NCI-H2029 (cell line): ENCODE measurements at places on chromosomes 3 and 15.
A peak's percentile ranks its signal among the peaks of the same experiment; 100 is the strongest.

DNA sequence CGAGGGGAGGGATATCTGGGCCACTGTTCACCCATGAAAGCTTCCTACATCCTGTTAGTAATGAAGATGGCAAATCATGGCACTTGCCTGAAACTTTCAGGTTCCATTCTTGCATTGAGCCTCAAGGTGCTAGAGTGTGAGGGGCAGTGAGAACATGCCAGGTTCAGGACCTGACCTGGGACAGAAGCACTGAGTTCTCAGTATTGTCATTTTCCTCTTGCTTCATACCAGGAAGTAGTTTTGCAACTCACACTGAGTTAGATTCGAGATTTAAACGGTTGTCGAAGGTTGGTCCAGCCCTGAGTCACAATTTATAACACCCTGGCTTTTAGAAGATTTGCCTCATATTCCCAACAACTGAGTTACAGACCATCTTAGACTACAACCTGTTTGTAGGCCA, 11.8 kb upstream of the MEIS2 start:
- no peak for DNase-seq

- DNase-seq: no peak
Measured at GRCh38 chr3:188749010-188749617, 422.7 kb upstream of the TPRG1 start.

GRCh38 chr3:37855363-37855970, 6.2 kb upstream of the CTDSPL start:
- peak; percentile 53 for DNase-seq

- DNase-seq: no peak
Measured at GRCh38 chr15:63301088-63301487, 23.7 kb downstream of the APH1B start.

GRCh38 chr3:146200461-146201220, 39.7 kb upstream of the PLOD2 start:
- no peak for DNase-seq

- no peak for DNase-seq
Measured at GRCh38 chr3:46549408-46549904, 16.6 kb downstream of the LRRC2 start.

GRCh38 chr3:102936511-102937045, 501.8 kb downstream of the ZPLD1 start:
- DNase-seq: no peak

- DNase-seq: no peak
Measured at GRCh38 chr3:48012659-48013058, 3.6 kb downstream of the MAP4 start.

DNA sequence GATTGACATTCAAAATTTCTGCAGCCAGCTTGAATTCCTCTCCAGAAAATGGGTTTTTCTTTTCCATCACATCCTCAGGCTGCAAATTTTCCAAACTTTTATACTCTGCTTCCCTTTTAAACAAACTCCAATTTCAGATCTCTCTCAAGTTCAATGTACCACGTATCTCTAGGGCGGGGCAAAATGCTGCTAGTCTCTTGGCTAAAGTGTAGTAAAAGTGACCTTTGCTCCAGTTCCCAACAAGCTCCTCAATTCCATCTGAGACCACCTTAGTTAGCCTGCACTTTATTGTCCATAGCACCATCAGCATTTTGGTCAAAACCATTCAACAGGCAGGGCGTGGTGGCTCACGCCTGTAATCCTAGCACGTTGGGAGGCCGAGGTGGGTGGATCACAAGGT, 46.7 kb downstream of the NIPA2 start:
- no peak for DNase-seq

DNA sequence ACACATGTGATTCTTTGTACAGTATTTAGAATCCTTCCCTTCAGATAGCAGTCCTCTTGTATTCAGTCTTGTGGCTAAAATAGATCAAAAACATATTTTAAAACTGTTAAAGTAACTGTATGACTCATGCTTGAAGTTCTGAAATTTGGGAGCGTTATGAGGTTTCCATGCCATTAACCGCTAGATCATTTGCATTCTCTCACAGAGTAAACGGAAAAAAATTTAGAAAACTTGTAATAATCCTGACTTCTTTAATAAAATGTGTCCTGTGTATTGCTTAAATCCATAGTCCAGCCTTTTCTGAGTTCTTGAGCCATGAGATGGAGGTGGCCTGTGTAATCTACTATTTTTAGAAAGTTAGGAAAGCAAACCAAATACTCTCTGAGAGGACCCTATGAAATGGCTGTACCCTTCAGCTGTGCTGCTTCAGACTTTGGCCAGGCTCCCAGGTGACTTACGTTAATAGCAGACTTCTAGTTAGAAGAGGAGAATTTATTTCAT, 33.8 kb downstream of the MBNL1 start:
- no peak for DNase-seq
